Activated T-cell treated with anti-CD3 and anti-CD28 coated beads for 48 hours (primary cell): ENCODE measurements at places on chromosomes 11 and 22.

- DNase-seq, result no peak
Measured at GRCh38 chr22:16969508-16970327, 38.3 kb downstream of the GAB4 start.

- DNase-seq, result no peak
Measured at GRCh38 chr22:30970356-30970746, 1.3 kb downstream of the TUG1 start.

DNA sequence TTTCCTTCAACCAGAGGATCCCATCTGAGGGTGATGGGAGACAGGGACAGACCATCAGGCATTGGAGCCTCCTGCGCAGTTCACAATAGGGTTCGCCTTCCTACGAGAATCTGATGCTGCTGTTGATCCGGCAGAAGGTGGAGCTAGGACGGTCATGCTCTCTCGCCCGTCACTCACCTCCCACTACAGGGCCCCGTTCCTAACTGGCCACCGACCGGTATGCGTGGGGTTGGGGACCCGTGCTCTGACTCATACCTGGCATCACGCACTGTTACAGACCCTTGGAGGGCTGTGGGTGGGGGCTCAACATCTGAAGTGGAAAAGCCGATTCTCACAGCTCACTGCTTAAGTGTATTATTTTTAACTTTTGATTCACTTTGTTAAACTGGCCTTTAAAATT is 402.3 kb downstream of the BRD1 start:
- DNase-seq, result no peak

- no peak for DNase-seq
Measured at GRCh38 chr22:46140989-46141928, 9.1 kb upstream of the PPARA start.

GRCh38 chr11:24900960-24901549 is 404.2 kb downstream of the LUZP2 start:
- no peak for DNase-seq

DNA sequence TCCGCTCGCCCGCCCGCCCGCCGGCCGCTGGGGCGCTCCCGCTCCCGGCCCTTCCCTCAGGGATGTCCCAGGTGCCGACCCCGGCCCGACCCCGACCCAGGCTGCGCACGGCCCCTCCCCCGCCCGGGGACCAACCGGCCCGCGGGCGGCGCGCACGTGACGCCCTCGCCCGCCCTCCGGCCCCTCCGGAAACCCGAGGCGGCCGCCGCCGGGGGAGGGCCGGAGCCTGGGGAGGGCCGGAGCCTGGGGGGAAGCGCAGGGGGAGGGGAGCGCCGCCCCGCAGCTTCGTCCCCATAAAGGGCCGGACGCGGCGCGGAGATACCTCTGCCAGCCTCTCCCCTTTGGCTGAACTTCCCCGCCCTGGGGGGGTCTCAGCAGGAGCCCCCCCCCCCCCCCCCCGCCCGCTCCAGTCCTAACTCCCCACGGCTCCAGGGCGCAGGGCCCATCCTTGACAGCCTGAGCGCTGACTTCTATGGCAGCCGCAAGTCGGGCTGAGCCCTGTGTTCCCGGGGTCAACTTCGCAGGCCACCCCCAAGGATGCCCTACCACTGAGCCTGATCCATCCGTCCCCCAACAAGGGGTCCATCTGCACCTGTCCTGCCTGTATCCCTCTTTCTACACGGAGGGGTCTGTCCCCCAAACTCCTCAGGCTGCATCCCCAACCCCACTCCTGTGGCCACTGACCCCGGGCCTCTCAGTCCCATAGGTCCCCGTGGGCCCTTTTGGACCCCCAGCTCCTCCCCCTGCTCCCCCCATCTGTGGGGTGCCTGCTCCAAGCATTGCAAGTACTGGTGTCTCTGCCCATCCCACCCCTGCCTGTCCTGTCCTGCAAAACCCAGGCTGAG is at the start of gene MAPK12:
MAPK12 (minus strand) TSS at position 69 of the 845 bp plus-strand sequence. CDS start 174 bp downstream, outside the sequence.
- DNase-seq, result no peak

GRCh38 chr11:59186130-59186594 is 14.2 kb downstream of the DTX4 start:
- peak; percentile 50 for DNase-seq

- no peak for DNase-seq
Measured at GRCh38 chr11:62353841-62354240, 16.6 kb downstream of the ASRGL1 start.

DNA sequence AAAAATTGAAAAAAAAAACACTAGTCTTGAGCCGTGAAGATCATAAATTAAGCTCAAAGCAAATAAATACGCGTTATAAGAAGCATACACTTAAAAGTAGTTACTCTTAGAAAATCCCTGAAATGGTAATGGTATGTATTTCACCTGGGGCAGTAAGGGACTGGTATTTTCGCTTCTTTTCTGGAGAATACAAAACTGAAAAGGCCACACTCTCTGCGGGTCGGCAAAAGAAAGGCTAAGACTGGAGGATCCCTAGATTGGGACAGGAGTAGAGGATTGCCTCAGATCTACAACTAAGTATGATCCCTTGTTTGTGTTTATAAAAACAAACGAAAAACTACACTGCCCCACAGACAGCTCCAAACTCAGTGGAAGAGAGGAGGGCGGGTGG is 617 bp downstream of the TSG101 start:
- no peak for DNase-seq

GRCh38 chr11:17259519-17259918 is 17.0 kb upstream of the NUCB2 start:
- DNase-seq, result no peak

DNA sequence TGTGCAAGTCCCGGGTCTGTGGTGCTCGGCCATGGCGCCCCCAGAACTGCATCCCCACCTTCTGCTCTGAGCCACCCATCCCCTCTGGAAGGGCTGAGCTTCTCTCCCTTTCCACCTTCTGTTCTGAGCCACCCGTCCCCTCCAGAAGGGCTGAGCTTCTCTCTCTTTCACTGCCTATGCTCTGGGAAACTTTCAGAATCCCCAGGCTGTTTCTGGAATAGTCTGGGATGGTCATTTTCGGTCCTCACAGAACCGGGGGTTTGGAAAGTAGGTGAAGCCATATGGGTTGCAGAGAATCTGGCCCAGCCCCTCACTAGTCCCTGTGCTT is 3.4 kb upstream of the BID start:
- no peak for DNase-seq

- peak; percentile 76 for DNase-seq
Measured at GRCh38 chr22:36180038-36180880, 19.7 kb upstream of the APOL3 start.

DNA sequence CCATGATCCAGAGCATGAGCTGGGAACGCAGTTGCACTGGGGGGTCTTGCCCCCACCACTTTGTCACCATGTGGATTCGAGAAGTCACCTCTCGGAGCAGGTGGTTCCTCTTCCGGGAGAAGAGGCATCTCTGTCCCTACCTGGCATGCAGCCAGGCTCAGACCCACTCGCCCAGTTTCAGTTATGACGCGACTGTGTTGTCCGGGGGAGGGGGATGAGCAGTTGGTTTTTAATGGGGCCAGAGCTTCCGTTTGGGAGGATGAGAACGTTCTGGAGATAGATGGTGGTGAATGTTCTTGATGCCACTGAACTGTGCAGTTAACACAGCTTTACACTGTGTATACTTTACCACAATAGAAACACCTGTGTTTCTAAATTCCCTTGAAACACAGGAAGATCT is 41.5 kb downstream of the DHCR7 start:
- no peak for DNase-seq

- DNase-seq, result no peak
Measured at GRCh38 chr22:46121079-46121478, 29.2 kb upstream of the PPARA start.

DNA sequence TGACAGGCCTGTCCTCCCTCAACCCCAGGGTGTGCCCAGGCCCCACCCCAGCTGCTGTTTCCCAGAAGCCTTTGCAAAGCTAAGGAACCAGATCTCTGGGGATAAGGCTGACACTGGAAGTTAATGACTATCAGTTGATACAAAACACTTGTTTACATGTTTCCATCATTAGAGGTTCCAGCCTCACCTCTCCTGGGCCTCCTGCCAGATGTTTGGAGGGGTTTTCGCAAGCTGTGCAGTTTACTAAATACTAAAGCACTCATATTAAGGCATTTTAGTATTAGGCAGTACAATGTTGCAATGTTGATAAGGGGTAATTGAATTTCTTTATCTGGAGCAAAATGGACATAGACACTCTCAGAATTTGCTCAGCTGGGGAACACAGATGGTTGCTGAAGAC is 218.7 kb downstream of the INSC start:
- DNase-seq, result no peak

- no peak for DNase-seq
Measured at GRCh38 chr22:18090286-18090685, 12.5 kb downstream of the PEX26 start.
